ENCODE measurements at places on chromosomes 6 and 20. TPM values are rescaled to one million over a fixed set of nuclear protein-coding genes. Genes with fewer than 3 reads are reported as not detected.

Gene FAM229B
- 8.7 TPM for total RNA-seq

Gene RAET1G
- total RNA-seq, result 9.7 TPM

Gene VGLL2
- not detected for total RNA-seq

Gene MAP7
- total RNA-seq, result 32.5 TPM

Gene FRK
- total RNA-seq, result 1.5 TPM

Gene TSBP1
- total RNA-seq, result not detected

Gene NAA20
- 140 TPM for total RNA-seq

Gene LST1
- not detected for total RNA-seq

Gene COL10A1
- not detected for total RNA-seq

Gene GABRR1
- total RNA-seq, result not detected

Gene ULBP3
- total RNA-seq, result 3.7 TPM

Gene TSPO2
- not detected for total RNA-seq

Gene KCNQ5
- total RNA-seq, result 1.7 TPM

Gene MOG
- total RNA-seq, result not detected

Gene LKAAEAR1
- 1.9 TPM for total RNA-seq

Gene SLC17A3
- total RNA-seq, result 0.93 TPM

Gene GJA10
- not detected for total RNA-seq

Gene L3MBTL1
- 0.81 TPM for total RNA-seq

Gene KIF25
- not detected for total RNA-seq

Gene DDX43
- total RNA-seq, result not detected

Gene ARMC12
- 0.46 TPM for total RNA-seq

Gene TTK
- 22.0 TPM for total RNA-seq

Gene LINC00237
- total RNA-seq, result not detected

Gene TPD52L1
- total RNA-seq, result 43.8 TPM

Gene DDR1
- 57.5 TPM for total RNA-seq

Gene FLRT3
- total RNA-seq, result 1.8 TPM

Gene OPRL1
- total RNA-seq, result 0.45 TPM

Gene VSX1
- 1.6 TPM for total RNA-seq
